Activated CD4-positive, alpha-beta T cell treated with anti-CD3 and anti-CD28 coated beads, Interleukin-2, amount 10 ng/mL, durations not matched to agents 7 days and 5 days (primary cell): ENCODE measurements at places on chromosomes 7 and 10. TPM values are rescaled to one million over a fixed set of nuclear protein-coding genes. Genes with fewer than 3 reads are reported as not detected.

SAMD9 gene
- total RNA-seq, result 80.1 TPM

ERVW-1 gene
- total RNA-seq, result not detected

ARHGEF35 gene
- 4.2 TPM for total RNA-seq

ABCC2 gene
- total RNA-seq, result 1.0 TPM

SLC26A5 gene
- total RNA-seq, result not detected

COL26A1 gene
- total RNA-seq, result not detected

NPFFR1 gene
- total RNA-seq, result not detected

SLC18A2 gene
- total RNA-seq, result not detected

SPDYE16 gene
- total RNA-seq, result 0.30 TPM

CCDC146 gene
- total RNA-seq, result 10.5 TPM

BMS1 gene
- 16.2 TPM for total RNA-seq

SPOCK2 gene
- total RNA-seq, result 423 TPM

CALHM1 gene
- total RNA-seq, result 0.21 TPM

GPR37 gene
- not detected for total RNA-seq

AOC1 gene
- total RNA-seq, result not detected

RTKN2 gene
- total RNA-seq, result 8.5 TPM

AHR gene
- 45.4 TPM for total RNA-seq

FAM237B gene
- not detected for total RNA-seq

TMEM209 gene
- 41.6 TPM for total RNA-seq

ACBD7 gene
- 8.1 TPM for total RNA-seq

HYAL4 gene
- 0.10 TPM for total RNA-seq

SEMA3C gene
- total RNA-seq, result not detected

HOXA3 gene
- not detected for total RNA-seq

FOXI2 gene
- total RNA-seq, result not detected

AKR1C4 gene
- not detected for total RNA-seq

WIPF3 gene
- not detected for total RNA-seq

MRPS16 gene
- total RNA-seq, result 91.3 TPM

IL2RA gene
- total RNA-seq, result 142 TPM

CPA2 gene
- total RNA-seq, result not detected

VSTM4 gene
- 0.12 TPM for total RNA-seq

PRKAR2B gene
- total RNA-seq, result 1.4 TPM

RPEL1 gene
- total RNA-seq, result not detected

ADIRF gene
- not detected for total RNA-seq

CLCN1 gene
- not detected for total RNA-seq

NPY gene
- not detected for total RNA-seq

CRPPA gene
- 0.60 TPM for total RNA-seq

WEE2 gene
- total RNA-seq, result not detected

OPN1SW gene
- total RNA-seq, result not detected

ZMIZ1 gene
- 31.5 TPM for total RNA-seq

TMEM229A gene
- total RNA-seq, result not detected

PRPS1L1 gene
- not detected for total RNA-seq

CHAT gene
- total RNA-seq, result not detected

LOXL4 gene
- not detected for total RNA-seq

RAB19 gene
- total RNA-seq, result 7.2 TPM

CPA5 gene
- not detected for total RNA-seq

CAMK2B gene
- total RNA-seq, result not detected
